Stomach (tissue), 19 donors: ENCODE measurements at places on chromosomes 1 and 21. TPM values are rescaled to one million over a fixed set of nuclear protein-coding genes. Genes with fewer than 3 reads are reported as not detected.

The LCE2C gene
- not detected for total RNA-seq

The POLR3GL gene
- 18.9 TPM for total RNA-seq

GRCh38 chr1:154104433-154105082 lies 50.3 kb downstream of the NUP210L start:
- DNase-seq, result peak; percentile 6

DNA sequence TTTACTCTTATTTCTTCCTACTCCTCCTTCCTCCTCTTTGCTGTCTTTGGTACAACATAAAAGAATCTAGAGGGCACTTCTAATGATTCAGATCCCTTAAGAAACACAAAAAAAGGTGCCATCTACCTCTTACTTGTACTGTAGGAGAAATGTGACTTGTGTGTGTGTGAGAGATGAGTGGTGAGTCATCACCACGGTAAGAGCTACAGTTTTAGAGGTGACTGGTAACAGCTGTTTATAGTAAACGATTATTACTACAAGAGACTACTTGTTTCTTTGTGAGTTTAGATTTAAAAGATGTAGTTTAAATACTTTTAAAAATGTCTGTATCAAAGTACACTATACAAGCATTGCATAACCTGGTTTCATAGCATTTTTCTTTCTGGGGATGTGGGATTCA lies 40.4 kb downstream of the SLC35D1 start:
- DNase-seq, result no peak

DNA sequence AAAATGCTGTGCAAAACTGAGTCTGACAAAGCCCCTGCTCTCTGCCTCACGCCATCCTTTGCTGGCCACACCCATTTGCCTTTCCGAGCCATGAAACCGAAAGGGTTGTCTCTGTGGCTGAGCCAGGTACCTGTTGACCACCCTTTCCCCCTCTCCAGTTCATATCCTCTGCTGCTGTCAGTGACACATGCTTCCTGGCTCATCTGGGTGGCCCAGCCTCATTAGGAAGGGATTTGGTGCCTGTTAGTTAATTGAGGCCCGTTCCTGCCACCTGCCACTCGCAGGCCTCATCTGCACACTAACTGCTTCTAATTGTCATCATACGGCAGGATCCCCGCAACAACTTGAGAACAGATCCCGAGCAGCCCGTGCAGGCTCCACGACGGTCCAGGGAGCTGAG lies 79.2 kb downstream of the OLIG1 start:
- no peak for DNase-seq

DNA sequence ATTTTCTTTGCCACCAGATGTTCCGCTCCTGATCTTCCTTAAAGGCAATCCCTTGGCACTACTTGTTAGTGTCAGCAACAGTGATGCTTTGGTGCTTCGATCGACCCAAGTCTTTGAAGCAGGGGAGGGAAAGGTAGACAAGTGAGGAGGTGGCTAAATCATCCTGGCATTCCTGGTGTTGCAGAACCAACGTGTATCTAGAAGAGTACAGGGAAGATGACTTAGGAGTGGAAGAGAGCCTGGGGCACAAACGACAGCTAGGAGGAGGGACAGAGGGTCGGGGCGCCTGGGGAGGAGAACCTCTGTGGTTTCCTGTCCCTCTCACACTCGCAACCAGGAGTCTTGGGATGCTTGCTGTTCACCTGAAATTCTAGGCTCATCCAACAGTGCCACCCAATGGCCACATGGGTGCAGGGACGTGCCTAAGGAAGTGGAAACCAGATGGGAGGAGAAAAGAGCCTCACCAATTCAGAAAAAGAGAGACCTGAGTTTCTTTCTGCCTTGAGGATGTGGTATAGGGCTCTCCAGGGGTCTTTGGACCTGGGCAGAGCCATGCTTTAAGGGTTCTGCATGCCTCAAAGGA lies 9.5 kb upstream of the KCNA2 start:
- DNase-seq, result peak; percentile 88
